ENCODE measurements at places on chromosomes 11 and 22.

DNA sequence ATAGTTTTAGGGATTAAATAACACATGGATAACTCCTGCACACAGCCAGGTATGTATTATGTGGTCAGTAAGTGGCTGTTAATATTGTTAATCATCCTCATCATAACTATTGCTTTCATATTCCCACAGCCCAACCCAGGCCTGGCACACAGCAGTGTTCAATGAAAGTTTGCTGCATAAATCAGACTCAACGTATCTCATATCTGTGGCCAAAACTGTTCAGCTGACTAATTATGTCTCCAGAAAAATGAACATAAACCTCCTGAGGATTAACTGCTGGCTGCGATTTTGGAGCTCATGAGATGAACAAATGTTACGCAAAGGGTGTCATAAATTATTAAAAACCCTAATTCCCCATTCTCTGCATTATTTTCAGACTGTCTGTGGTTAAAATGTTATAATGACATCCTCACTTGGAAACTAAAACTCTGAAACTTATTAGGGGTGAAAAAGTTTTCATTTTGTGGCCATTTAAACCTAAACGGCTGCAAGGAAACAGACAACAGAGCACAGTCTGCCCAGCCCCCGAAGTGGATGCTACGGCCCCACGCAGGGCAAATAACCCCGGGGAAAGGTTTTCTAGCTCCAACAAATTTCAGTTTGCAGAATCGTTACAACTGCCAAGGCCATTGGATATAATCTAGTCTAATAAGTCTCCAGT lies 17.3 kb downstream of the ABCC8 start:
- no peak for DNase-seq

DNA sequence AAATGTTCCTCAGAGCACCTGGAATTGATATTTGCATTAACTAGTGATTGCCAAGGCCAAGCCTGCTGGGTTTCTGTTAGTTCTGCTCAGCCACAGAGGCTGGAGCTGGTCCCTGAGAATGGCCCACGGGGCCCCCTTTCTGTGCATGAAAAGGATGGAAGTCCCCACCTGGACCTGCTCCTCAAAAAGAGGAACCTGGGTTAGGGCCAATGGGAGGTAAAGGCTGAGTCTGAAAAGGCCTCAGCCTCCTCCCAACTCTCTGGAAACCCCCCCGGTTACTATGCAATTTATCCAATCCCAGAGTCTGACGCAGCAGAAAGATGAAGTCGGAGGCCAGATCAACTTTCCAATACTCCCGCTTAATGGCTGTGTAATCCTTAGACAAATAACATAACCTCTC lies 6.8 kb upstream of the CREB3L1 start:
- DNase-seq, result no peak

DNA sequence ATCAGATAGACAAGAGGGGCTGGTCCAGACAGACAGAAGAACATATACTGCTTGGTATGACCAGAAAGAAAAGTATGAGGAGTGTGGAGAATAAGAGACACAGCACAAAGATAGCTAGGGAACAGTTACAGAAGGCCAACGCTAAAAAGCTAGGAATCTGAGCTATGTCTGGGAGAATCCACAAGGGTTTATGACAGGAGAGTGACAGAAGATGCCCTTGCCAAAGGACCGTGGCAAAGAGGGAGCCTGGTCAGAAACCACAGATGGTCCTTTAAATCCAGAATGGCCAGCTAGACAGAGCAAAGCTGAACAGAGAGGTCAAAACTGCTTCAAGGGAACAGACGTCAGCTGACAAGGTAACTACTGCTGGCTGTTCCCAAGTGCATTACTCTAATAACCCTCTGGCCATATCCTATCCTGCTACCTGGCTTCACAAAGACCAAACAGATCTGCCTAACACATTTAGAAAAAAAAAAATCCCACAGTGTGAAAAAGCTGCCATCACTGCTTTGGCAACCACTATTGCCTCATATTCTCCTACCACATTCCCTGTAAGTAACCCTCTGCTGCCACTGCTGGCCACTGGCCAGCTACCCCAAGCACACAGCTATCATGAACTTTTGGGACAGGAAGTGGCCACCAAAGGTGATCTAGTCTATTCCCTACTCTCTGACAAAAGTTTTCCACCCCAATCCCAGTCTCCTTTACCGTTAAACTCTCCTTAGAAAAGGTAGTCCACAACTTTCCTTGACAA lies 7.3 kb downstream of the SERGEF start:
- no peak for DNase-seq

DNA sequence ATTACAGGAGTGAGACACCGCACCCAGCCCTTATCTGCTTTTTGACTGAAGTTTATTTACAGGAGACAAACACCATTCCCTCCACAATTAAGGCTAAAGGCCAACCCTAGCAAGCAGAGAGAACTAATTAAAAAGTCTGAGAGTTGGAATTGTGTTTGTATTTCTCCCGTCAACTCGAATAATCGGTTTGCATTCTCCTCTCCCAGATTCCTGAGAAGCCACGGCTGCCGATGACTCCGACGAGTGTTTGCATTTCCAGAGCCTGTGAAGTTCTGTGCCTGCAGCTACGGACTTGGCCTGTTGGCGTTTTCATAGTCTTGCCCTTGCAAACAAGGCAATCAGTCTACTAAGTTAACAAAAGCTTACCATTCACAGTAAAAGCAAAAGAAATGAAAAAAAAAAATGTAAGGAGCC lies 73.2 kb upstream of the NUP50 start:
- DNase-seq, result no peak

GRCh38 chr11:12089473-12089872 lies 20.9 kb upstream of the MICAL2 start:
- no peak for DNase-seq

DNA sequence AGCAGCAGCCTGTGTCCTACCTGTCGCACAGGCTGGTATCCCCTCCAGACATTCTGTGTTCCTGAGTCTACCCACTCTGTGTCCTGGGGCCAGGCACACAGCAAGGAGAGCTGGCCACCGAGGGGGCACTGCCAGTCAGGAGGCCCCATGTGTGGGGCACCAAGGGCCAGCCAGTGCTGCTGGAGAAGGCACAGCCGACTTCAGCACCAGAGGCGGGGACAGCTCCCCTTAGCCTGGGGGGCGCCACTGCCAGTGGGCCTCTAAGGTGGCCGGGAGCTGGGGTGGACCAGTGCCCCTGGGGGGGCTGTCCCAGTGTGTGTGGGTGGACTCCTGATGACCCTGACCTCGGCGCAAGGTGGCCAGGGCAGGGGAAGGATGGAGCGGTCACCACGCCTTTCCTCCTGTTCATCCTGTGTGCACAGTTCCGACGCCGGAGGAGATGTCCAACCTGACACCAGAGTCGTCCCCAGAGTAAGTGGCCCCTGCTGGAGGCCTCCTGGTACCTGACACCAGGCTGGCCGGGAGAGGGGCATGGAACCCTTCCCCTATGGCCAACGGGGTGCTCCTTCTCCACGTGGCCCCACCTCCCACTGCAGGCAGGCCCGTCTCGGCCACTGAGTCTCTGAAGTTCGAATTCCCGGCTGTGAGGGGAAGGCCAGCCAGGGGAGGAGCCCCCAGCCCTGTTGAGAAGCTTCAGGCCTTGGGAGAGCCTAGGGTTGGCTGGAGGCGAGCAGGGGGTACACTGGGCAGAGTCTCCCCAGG lies 35.4 kb downstream of the MOB2 start:
- no peak for DNase-seq

DNA sequence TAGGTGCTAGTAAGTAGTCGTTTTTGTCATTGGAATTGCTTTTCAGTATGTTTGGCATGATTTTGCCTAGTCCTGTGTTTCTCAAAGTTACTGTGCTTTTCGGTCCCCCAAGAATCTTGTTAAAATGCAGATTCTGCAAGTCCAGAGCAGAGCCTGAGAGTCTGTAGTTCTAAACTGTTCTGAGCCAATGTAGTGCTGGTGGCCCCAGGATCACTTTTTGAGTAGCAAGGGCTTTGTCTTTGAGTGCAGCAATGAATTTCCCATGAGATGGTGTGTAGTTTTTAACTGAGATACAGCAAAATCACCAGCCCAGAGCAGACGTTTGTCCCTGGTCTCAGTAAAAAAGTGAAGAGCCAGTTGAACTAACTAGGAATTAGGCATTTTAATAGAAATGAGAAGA lies 122.4 kb downstream of the NCAM1 start:
- no peak for DNase-seq

DNA sequence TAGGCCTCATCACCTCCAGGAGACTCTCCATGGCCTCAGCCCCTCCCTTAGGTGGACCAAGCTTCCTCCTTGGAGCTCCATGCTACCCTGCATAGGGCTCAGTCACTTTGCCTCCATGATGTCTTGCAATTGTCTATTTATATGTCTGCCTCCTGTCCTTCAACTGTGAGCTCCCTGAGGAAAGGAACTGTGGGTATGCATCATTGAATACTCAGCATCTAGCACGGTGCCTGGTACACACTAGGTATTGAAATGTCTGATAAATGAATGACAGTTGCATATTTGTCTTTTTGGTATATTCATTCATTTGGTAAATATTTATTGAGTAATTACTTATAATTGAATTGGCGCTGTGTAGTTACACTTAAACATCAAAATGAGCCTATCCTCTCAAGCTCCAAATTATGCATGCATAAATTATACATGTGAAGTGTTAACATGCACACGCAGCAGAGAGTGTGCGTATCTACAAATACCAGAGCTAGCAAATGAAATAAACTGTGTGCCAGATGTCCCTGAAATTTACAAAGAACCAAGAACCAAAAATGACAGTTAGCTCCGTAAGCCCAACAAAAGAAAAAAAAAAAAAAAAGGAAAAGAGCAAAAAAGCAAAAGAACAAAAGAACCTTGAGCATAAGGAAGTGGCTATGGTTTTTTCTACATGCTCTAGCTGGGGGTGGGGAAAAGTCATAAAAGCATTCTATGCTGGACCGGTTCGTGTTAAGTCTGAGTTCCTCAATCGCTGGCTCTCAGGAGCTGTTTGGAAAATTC lies 25.2 kb downstream of the GRAP2 start:
- DNase-seq, result no peak

- DNase-seq, result no peak
Measured at GRCh38 chr11:125168918-125169456, 4.4 kb downstream of the PKNOX2 start.

GRCh38 chr11:125343718-125344131 lies 152.3 kb downstream of the FEZ1 start:
- no peak for DNase-seq

- no peak for DNase-seq
Measured at GRCh38 chr11:55474321-55474720, 79.9 kb upstream of the OR4C15 start.

DNA sequence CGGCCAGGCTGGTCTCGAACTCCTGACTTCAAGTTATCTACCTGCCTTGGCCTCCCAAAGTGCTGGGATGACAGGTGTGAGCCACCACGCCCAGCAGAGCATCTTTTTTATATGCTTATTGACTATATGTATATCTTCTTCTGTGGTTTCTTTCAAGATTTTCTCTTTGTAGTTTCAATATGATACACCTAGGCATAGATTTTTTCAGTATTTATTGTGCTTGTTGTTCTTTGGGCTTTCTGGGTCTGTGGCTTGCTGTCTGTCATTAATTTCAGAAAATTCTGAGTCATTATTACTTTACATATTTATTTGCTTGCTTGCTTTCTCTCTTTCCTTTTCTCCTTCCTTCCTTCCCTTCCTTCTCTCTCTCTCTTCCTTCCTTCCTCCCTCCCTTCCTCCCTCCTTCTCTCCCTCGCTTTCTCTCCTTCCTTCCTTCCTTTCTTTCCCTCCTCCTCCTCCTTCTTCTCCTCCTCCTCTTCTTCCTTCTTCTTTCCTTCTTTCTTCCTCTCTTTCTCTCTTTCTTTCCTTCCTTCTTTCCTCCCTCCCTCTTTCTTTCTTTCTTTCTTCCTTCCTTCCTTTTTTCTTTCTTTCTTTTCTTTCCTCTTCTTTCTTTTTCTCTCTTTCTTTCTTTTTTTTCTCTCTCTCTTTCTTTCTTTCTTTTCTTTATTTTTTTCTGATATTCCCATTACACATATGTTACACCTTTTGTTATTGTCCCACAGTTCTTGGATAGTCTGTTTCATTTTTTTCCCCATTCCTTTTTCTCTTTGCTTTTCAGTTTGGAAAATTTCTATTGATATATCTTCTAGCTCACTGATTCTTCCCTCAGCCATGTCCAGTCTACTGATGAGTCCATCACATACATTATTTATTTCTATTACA lies 10.9 kb upstream of the DCHS1 start:
- no peak for DNase-seq

DNA sequence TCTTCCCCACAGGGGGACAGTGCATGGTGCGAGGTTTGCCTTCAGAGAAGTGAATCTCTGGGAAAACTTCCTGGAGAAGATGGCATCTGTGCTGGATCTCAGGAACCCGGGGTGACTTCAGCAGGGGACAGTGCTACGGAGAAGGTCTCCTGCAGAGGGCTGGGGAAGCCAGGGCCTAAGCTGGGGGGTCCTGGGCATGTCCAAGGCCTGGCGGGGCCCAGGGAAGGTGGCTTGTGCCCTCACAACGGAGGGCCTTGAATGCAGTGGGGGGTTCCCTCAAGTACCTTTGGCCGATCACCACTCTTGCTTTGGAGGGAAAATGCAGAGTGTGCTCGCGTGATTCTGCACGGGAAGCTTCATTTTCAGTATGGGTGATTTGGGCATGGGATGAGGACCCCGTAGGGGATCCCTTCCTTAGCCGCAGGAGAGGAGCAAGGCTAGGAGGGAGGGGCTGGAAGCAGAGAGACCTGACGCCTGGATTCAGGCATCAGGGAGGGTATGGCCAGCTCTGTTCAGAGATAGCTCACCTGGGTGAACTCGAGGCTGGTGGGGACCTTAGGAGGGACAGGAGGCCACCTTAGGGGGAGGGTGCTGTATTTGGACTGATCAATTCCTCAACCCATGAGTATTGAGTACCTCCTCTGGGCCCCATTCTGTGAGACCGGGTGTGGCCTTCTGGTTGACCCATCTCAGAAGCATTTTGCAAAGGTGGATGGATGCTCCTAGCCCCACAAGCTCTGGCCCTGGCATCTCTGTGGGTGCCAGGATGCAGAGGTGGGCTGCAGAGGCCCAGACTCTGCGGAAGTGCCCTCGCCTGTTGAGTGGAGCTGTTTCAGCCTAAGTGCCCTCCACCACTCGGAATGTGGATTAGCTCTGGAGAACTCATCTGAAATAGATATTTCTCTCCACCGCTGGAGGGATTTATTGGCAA lies 529.4 kb downstream of the TBC1D22A start:
- no peak for DNase-seq

- no peak for DNase-seq
Measured at GRCh38 chr11:33310720-33311500, 53.7 kb downstream of the HIPK3 start.

DNA sequence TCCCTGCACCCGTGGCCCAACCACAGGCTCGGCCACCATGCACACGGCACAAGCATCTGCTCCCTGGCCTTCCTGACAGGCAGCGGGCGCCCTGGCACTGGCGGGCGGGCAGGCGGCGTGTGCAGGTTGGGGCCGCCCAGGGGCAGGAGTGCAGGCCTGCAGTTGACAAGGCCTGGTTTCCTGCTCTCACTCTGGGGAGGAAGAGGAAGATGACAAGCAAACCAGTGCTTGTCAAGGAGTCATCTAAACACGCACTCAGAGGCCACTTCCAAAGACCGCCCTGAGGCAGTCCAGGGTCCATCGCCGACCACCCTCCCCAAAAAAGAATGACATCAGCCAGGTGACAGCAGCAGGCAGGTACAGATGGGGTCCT lies 65.3 kb upstream of the LINC01488 start:
- no peak for DNase-seq

- DNase-seq, result no peak
Measured at GRCh38 chr11:14854057-14854456, 38.0 kb downstream of the CYP2R1 start.

- peak; percentile 69 for DNase-seq
Measured at GRCh38 chr11:76680518-76681425, 10.2 kb upstream of the LRRC32 start.

All from GM12891 (cell line).